HS-27A (cell line): ENCODE measurements at places on chromosomes 12 and 14.

GRCh38 chr12:58104351-58104755 is 163.0 kb downstream of the ATP23 start:
- no peak for DNase-seq

- DNase-seq: no peak
Observed at GRCh38 chr14:61145034-61145902, 135.9 kb downstream of the TMEM30B start.

- peak; percentile 47 for DNase-seq
Observed at GRCh38 chr14:49767571-49768300, at the start of gene KLHDC2. Gene KLHDC2 (plus strand): TSS chr14:49768153. CDS start chr14:49768469, 316 bp downstream.

DNA sequence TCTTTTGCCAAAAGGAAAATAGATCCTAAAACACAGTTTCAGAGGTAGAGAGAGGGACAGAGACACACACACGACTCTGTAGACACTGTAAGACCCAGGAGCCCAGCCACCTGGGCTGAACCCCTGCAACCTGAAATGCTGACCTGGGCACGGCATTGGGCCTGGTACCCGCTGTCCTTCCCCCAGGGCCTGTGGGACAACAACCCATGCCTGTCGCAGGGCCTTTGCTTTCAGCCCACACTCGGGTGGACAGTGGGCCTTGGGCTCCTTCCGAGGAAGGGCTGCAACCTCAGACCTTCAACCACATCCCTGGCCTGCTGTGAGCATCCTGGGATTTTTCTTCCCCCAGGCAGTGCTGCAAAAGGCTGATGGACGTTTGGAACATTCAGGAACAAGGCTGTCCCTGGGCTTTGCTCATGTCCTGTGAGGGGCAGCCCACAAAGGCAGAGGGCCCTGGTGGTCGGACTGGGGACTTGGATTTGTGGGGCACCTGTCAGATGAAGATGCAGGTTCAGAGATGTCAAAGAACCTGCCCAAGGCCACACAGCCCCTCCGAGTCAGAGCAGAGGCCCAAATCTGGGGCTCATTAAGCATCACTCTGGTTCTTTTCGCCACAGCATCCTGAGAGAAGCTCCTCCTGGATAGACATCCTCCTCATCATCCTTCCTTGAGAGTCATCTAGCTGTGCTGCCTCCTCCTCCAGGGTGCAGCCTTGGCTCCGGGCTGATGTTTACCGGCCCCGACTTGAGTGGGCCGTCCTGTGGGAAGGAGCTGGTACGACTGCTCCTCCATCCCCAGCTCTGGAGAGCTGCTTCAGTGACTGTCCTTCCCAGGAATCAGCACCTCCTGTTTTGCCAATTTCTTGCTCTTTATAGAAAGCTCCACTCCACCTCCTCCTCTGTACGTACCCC is 32.7 kb downstream of the CCDC92 start:
- DNase-seq: no peak

GRCh38 chr14:20387576-20387975 is 25.7 kb downstream of the TEP1 start:
- no peak for DNase-seq

DNA sequence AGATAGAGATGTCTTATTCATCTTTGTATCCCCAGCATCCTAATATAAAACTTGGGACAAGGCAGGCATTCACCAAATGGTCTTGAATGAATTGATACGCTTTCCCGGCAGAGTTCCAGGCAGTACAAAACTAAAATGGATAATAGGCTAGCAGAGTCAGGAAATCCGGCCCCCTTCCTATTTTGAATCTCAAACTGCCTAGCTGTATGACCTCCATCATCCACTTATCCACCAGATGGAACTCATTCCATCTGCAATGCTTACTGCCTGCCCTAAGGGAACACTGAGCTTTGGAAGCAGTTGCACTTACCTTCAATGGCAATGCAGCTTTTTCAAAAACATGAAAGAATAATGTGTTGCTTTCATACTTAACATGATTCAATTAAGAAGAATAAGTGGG is 43.4 kb downstream of the BDKRB1 start:
- no peak for DNase-seq

DNA sequence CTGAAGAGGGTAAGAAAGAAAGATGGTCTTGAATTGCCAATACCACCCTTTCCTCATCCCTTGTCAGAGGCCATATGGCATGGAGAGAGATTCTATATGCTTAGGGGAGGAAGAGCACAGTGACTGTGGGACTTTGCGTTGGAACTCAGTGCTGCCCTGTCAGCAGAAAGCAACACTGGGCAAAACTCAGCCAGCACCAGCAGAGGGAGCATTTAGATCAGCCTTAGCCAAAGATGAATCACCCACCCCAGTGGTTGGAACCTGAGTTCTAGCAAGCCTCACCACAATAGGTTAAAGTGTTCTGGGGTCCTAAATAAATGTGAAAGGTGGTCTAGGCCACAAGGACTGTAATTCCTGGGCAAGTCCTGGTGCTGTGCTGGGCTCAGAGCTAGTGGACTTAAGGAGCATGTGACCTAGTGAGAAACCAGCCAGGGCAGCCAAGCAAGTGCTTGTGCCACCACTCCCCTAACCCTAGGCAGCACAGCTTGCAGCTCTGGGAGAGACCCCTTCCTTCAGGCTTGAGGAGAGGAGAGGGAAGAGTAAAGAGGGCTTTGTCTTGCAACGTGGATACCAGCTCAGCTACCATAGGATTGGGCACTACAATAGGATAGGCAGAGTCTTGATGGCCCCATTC is 11.4 kb upstream of the BCAT1 start:
- DNase-seq: no peak

- DNase-seq: no peak
Observed at GRCh38 chr14:100747736-100748135, 21.0 kb downstream of the DLK1 start.

- no peak for DNase-seq
Observed at GRCh38 chr14:59585891-59586554, 9.4 kb upstream of the CCDC175 start.

- no peak for DNase-seq
Observed at GRCh38 chr14:100488057-100488456, 99.2 kb downstream of the BEGAIN start.

DNA sequence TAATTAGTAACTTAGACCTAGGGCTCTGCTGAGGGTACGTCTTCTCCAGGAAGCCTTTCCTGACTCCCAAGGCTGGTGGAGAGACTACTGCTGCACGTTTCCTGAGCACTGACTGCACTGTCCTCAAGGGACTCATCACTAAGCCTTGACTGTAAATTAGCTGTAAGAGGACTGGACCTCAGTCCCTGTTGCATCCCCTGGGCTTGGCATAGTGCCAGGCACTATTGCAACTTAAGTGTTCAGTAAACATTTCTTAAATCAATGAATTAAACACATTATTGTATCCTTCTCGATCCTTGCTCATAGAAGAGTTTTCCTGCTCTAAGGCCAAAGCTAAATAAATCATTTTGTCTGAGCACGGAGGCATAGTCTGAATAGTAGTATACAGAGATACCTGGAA is 31.9 kb upstream of the IFNG-AS1 start:
- DNase-seq: no peak

DNA sequence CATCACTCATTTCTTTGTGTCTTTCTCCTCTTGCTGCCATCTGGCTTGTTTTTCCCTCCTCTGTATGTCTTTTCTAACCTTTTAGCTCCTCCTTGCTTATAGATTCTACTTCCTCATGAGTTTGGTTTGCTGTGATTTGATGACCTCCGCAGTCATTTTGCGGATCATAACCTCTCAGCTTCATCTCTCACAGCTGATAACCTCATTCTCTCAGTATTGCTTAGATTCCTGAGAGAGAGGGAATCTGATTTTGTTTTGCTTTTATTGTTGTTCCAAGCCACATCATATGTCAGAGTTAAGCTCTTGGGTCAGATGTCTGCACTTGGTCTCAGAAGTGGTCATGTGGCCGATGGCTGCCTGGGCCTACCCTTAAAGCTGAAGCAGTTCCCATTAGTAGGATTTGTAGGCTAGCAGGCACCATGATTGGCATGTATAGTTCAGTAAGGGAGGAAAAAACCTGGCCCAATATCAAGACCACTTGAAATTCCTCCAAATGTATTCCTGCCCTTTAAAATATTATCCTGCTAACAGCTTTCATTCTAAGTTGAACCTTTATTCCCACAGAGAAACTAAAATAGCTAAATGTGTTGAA is 13.5 kb downstream of the ZNF664 start:
- DNase-seq: no peak

GRCh38 chr12:94722664-94723063 is 72.3 kb upstream of the TMCC3 start:
- DNase-seq: no peak

DNA sequence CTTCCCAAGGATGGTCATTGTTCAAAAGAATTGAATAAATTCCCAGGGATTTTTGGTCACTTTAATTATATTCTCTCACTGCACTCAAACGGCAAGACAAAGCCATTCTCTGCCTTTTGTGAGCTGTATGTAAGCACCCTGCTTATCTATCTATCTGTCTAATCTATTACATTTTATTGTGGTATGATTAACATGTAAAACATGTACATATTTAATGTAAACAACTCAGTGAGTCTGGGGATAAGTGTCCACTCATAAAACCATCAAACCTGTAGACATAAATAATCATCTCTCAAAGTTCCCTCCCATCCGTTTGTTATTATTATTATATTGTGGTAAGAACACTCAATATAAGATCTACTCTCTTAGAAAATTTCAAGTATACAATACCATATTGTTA is 167.1 kb downstream of the CAND1 start:
- DNase-seq: no peak

GRCh38 chr12:52871291-52872039 is 22.7 kb upstream of the KRT78 start:
- peak; percentile 91 for DNase-seq

- DNase-seq: no peak
Observed at GRCh38 chr12:52631264-52631663, 12.9 kb upstream of the KRT73 start.
